ENCODE measurements at places on chromosomes 2 and 18. TPM values are rescaled to one million over a fixed set of nuclear protein-coding genes. Genes with fewer than 3 reads are reported as not detected.

GRCh38 chr2:69641887-69642708 lies 1.4 kb downstream of the AAK1 start:
- no peak for DNase-seq

DNA sequence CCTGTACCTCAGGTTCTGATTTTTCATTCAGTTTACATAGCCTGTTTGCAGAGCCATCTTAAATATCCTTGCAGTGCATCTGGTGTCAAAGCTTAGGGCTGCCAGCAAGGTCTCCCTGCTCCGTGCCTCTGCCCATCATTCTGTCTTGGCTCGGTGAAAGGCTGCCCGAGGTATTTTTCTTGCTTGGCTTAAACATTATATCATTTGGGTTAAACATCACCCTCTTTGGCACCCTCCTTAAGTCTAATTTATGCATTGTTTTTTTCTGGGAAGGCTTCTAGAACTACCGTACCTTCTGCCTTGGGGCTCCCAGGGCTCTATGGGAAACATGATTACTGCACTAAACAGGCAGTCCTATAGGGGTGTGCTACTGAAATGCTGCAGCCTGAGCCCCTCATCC lies 158.6 kb upstream of the CELF4 start:
- no peak for DNase-seq

DNA sequence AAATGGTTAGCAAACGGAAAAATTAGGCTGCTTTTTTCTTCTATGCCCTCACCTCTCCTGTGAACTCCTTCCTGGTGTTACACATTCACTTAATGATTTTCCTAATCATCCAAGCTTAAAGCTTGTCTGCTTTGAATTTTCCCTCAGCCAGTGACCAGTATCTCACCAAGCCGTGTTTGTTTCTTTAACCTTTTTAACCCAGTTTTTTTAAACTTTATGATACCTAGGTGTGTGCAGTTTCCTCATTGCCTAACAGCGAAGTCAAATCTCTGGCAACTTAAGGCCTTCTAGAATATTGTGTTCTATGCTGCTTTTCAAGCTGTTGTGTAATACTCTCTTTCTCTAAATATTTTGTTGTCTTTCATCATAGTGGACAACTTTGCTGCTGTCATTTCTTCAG lies 113.0 kb downstream of the PIK3C3 start:
- no peak for DNase-seq

POLR1A gene
- 31.0 TPM for total RNA-seq

DNA sequence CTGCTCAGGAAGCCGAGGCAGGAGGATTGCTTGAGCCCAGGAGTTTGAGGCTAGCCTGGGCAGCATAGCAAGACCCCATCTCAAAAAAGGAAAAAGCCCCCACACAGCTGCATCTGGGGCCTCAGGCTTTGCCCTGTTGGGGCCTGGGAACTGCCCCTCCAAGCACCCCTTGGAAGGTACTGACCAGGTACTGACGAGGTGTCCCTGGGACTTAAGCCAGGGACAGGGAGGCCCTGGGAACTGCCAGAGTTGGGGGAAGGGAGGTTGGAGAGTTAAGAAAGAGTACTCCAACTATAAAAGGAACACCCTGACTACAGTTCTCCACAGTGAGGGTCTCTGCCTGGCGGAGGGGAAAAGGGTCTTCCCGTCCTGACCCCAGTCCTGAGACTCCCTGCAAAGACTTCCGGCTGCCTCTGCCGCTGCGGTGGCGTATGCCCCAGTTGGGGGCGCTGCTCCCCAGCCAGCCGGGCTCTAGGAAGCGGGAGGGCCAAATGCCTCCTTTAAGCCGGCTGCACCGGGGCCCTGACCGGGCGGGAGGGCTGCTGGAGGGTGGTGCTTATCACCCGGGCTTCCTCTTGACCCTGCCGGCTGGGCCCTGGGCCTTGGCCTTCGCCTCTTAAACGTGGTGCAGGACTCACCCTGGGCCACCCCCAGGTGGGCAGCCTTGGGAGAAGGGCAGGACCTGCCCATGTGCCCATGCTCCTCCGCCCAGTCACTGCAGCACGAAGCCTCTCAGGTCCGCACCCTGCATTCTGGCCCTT lies 12.8 kb downstream of the SLC30A3 start:
- DNase-seq = peak; percentile 69

GRCh38 chr2:16507655-16508489 lies 157.8 kb downstream of the CYRIA start:
- peak; percentile 66 for DNase-seq

DNAJC5G gene
- not detected for total RNA-seq

DNA sequence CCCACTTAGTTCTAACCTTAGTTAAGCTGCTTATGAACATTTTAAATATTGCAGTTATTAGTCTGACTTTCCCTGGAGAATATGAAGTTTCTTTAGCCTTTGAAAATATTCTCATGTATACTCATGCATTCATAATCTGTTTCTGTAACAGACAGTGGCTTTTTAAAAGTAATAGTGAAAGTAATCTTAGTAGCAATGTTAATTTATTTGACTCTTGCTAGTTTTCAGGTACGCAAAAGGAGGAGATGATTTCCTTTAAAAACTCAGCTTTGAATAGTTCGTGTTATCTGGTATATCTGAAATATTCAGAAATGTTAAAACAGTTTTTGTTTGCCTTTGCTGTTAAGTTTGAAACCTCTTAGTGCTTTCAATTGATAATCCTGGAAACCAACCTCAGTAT lies 3.8 kb downstream of the ANKRD12 start:
- no peak for DNase-seq

DSG1 gene
- total RNA-seq = not detected

GKN1 gene
- total RNA-seq = not detected

GRCh38 chr2:191128172-191128910 lies 22.5 kb downstream of the STAT4 start:
- no peak for DNase-seq

ATP6V1B1 gene
- 0.40 TPM for total RNA-seq

LAPTM4A gene
- 118 TPM for total RNA-seq

All from Daoy (cell line).